ENCODE measurements at places on chromosomes 2 and 18.

- no peak for DNase-seq
Measured at GRCh38 chr2:27024188-27024587, 8.6 kb upstream of the TMEM214 start.

DNA sequence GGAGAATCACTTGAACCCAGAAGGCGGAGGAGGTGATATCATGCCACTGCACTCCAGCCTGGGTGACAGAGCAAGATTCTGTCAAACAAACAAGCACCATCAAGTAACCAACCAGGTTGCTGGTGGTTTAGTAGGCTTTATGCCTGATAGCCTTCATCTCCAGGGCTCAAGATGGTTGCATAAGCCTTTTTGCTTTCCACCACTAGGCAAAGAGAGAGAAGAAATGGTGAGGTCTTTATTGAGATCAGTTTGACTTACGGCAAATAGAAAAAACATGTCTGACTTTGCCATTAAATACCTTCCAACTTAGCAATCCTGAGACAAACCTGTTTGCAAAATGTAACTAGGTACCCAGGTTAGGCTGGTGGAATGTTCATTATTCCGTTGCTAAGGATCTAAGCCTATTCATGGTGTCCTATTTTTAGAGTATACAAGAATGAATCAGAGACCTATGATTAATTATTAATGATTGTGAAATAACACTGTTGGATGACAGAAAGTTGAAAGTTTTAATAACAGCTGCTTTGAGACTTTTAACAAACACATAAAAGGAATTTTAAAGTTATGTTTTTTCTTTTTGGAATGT is 53.5 kb upstream of the SLC38A11 start:
- no peak for DNase-seq

GRCh38 chr2:233114421-233114861 is 54.3 kb downstream of the INPP5D start:
- DNase-seq, result no peak

GRCh38 chr18:75277610-75277928 is 67.0 kb downstream of the TSHZ1 start:
- no peak for DNase-seq

DNA sequence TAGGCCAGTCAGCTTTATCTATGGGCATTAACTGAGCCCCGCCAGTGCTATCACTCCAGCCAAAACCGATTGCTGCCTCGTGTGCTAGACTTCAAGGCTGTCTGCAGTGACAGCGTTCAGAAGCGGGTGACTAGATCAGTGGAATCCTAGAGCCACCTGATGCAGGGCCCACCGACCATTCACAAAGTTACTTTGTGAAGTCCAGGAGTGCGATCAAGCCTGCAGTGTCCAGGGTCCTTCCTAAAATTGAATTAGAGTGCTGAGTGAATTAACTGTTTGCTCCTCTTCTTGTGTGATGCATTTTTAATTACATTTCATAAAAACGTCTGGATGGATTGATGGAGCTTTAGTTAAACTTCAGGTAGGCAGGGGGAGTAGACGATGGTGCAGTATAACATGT is 13.9 kb downstream of the PCARE start:
- DNase-seq, result no peak

- no peak for DNase-seq
Measured at GRCh38 chr2:236508466-236508865, 61.2 kb upstream of the ACKR3 start.

- DNase-seq, result no peak
Measured at GRCh38 chr2:221104361-221104811, 467.7 kb downstream of the EPHA4 start.

DNA sequence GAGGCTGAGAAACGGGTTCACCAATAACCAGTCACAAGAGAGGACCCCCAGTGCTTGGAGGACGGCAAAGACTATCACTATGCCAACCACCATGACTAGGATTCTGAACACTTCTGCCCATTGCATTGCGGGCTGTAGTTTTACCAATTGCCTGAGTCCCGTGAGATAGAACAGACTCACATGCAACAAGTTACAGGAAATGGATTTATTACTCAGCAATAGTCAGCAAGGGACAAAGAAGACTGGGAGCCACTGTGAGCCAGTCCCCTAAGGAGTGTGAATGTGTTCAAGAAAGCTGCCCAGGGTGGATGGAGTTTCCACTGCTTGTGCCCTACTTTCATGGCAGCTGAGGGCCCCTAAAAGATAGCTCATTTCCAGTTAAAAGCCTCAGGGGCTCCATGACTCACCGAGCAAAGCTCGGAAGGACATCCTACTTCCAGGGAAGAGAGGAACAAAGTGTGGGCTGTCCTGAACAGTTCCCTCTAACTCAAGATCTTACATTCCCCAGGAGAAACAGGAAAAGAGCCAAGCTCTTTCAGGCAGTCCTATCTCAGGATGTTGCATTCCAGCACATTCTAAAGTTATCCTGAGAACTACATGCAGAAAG is 54.4 kb downstream of the SLC4A3 start:
- DNase-seq, result no peak

GRCh38 chr2:218074031-218074430 is 5.0 kb downstream of the RUFY4 start:
- DNase-seq, result peak; percentile 75

GRCh38 chr2:54871457-54872107 is 148.1 kb downstream of the EML6 start:
- no peak for DNase-seq

- DNase-seq, result no peak
Measured at GRCh38 chr18:75815767-75816166, 388.3 kb upstream of the SMIM21 start.

DNA sequence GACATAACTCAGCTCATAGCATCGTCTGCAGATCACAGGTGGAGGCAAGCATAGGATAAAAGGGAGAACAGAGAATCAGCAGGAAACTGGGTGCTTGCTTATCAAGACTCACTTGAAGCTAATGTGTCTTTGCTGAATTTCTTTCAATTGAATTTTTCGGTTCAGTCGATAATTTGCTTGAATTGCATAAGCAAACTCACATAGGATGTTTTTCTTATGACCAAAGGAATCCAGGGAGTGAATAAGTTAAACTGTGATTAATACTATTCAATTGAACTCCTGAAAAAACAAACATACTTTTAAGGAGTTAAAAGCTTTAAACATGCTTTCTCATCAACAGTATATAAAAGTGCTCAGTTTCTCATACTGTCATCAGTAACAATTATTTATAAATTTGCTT is 707.1 kb upstream of the ACVR2A start:
- no peak for DNase-seq

DNA sequence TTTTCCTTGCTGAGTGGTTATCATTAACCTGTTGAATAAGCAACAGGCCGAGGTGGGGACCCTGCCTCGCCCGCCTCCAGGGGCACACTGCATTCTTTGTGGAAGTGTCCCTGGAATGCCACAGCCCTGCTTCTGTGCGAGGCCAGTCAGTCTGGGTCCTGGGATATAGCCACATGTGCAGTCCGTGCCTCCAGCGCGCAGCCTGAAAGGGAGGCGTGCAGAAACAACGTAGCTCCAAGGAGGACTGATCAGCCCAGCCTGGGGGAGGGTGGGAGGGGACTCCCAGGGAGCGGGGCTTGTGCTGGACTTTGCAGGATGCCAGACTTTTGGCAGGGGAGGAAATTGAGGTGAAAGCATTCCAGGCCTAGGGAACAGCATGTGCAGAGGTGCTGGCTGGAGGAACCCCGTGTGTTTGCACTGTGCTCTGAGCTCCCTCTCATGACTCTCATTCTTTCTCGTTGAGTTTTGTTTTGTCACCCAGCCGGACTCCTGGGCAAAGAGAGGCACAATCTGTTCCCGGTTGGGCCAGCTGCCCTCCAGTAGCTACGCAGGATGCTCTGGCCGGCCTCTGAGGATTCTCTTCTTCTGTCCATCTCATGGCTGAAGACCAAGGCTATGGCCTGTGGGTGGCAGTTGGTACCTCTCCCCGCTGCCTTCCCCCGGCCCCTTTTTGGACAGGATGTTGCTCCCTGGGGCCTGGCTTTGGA is 39.7 kb downstream of the HPCAL1 start:
- no peak for DNase-seq

- DNase-seq, result no peak
Measured at GRCh38 chr2:66813525-66813924, 378.6 kb downstream of the MEIS1 start.

DNA sequence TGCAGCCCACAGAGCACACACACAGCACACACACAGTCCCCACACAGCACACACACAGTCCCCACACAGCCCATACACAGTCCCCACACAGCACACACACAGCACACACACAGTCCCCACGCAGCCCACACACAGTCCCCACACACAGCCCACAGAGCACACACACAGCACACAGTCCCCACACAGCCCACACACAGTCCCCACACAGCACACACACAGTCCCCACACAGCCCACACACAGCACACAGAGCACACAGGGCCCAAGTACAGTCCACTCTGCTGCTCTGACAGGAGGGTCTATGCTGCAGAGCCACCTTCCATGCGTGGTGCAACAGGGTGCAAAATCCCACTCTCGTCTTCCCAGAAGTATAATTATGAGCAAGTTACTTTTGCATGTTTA is 240.5 kb upstream of the SALL3 start:
- DNase-seq, result no peak

- no peak for DNase-seq
Measured at GRCh38 chr2:74103763-74104162, 43.9 kb downstream of the BOLA3 start.

GRCh38 chr2:107374249-107374648 is 452.4 kb upstream of the RGPD4 start:
- DNase-seq, result no peak

DNA sequence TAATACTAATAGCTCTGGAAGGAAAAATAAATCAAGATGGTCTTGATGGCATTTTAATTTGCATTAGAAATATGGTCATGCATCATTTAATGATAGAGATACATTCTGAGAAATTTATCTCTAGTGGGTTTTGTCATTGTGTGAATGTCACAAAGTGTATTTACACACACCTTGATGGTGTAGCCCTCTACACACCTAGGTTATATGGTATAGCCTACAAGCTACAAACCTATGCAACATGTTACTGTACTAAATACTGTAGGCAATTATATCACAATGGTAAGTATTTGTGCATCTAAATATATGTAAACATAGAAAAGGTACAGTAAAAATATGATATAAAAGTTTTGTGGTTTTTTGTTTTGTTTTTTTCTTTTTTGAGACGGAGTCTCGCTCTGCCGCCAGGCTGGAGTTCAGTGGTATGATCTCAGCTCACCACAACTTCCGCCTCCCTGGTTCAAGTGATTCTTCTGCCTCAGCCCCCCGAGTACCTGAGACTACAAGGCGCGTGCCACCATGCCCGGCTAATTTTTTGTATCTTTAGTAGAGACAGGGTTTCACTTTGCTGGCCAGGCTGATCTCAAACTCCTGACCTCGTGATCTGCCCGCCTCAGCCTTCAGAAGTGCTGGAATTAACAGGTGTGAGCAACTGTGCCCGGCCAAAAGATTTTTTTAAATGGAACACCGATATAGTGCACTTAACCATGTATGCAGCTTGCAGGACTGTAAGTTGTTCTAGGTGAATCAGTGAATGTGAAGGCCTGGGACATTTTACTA is 83.7 kb upstream of the UBXN4 start:
- DNase-seq, result no peak

DNA sequence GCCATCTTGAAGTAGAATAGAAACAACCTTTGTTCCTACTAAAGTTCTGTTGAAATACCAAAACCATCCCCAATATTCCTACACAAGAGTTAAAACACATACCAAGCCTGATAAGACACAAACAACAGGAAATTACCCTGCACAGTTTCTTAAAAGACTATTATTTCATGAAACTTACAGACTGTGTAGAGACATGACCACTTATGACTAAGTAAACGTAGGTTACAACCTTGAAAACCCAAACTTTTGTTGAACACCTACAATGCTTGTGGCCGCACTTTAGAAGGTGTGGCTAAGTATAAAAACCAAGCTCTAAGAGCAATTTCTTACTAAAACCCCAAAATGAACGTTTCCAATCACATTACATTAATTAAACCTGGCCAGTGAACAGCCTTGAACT is 2.0 kb downstream of the SMAD2 start:
- no peak for DNase-seq

- DNase-seq, result peak; percentile 61
Measured at GRCh38 chr2:226795281-226796011, 4.2 kb downstream of the IRS1 start.

DNA sequence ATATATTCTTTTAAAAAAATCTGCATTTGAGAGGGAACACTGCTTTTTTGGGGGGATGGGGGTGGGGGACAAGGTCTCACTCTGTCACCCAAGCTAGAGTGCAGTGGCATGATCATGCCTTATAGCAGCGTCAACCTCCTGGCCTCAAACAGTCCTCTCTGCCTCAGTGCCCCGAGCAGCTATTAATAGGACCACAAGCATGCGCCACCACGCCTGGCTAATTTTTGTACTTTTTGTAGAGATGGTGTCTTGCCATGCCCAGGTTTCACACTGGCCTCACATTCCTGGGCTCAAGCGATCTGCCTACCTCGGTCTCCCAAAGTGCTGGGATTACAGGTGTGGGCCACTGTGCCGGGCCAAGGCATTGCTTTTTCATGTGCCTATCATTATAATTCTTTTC is 154.2 kb downstream of the ATAD2B start:
- DNase-seq, result no peak

DNA sequence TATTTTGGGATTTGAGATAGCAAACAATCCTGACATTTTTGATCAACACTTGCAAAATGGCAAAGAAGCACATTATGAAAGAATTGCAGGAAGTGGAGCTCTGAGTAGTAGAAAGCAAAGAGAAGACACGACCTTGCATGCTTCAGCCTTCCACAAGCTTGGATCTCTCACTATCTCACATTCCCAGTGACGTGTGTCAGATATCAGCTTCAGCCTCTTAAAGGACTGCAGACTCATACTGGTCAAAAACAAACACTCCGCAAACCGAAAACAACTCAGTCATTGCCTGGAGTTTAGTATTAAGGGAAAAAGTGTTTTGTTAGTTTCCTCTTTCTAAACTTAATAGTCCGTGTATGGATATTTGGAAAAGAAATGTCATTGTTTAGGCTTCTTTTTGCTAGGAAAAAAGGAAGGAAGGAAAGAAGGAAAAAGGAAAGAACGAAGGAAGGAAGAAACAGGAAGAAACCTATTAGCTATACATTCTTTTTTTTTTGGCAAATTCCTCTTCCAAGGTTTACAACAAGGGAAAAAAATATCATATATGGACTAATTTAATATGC is 32.6 kb upstream of the SLC40A1 start:
- DNase-seq, result peak; percentile 75

DNA sequence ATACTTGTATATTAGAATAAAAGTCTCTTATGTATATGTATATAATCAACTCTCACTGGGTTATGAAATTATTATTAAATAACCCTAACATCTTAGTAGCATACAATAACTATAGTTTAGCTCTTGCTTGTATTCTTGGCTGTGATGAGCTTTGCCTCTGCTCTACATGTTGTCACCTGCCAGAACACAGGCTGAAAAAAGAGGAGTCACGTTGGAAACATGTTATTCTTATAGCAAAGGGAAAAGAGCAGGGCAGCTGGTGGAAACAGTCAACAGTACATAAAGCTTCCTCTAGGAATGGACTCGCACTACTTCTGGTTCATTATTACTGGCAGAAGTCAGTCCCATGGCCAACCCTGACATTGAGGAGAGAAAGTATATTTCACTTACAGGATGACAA is 362.0 kb upstream of the KYNU start:
- no peak for DNase-seq

- peak; percentile 16 for DNase-seq
Measured at GRCh38 chr2:217979151-217979811, 23.5 kb downstream of the TNS1 start.

GRCh38 chr2:119122663-119123062 is 35.9 kb downstream of the C1QL2 start:
- DNase-seq, result no peak

- DNase-seq, result no peak
Measured at GRCh38 chr2:175575346-175576258, 394.1 kb upstream of the ATP5MC3 start.

Measured in SJSA1 (cell line).